Activated CD4-positive, alpha-beta T cell treated with anti-CD3 and anti-CD28 coated beads for 4 hours (primary cell): ENCODE measurements at places on chromosomes 7 and 10.

GRCh38 chr7:43767311-43767710 is 8.8 kb downstream of the BLVRA start:
- no peak for DNase-seq

DNA sequence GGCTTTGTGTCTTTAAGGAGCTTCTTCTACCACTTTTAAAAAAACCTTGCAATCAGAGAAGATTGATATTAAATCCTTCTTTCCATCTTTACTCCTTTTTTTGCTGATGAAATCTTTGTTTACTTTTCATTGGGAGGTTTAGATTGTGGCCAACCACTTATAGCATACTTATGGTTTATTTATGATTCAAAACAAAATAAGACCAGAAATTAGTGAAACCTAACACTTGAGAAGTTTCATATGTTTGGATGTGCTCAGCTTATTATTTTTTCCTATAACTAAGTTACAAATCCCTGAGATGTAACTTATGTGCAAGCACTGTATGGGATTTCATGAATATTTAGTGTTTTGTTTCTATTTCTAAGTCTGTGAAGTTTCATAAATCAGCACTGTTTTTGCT is 13.5 kb upstream of the PRPS1L1 start:
- no peak for DNase-seq

GRCh38 chr7:36289833-36290661 is 99.6 kb upstream of the ANLN start:
- no peak for DNase-seq

GRCh38 chr7:48113275-48113674 is 24.2 kb downstream of the UPP1 start:
- DNase-seq, result no peak

- no peak for DNase-seq
Measured at GRCh38 chr7:2641406-2642393, 9.9 kb downstream of the TTYH3 start.

GRCh38 chr7:44667190-44667589 is 60.8 kb downstream of the OGDH start:
- no peak for DNase-seq
